ENCODE measurements at places on chromosomes 11 and 22.
A peak's percentile ranks its signal among the peaks of the same experiment; 100 is the strongest.

- DNase-seq: no peak
Observed at GRCh38 chr11:124611064-124611463, at the start of gene PANX3. PANX3 (plus strand) TSS chr11:124611428; CDS start chr11:124611557, 129 bp downstream.

- DNase-seq: no peak
Observed at GRCh38 chr11:113446938-113447337, 28.3 kb downstream of the DRD2 start.

- DNase-seq: no peak
Observed at GRCh38 chr11:73353422-73353821, 22.8 kb upstream of the RELT start.

DNA sequence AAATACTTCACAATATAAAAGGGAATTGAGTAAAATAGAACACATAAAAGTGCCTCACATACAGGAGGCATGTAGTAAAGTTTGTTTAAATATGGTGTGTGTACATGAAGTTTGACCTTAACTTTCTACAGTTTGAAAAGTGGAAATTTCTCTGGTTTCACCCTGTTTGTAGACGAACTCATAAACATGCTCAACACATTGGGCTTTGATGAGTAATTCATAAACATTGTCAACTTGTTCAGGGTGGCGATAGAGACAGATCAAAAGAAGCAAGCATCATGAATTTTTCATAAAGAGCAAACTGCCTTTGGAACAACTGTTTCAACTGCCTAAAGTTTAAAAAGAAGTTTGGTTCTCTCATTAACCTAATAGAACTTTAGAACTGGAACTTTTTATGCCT is 9.1 kb downstream of the SLN start:
- DNase-seq: no peak

DNA sequence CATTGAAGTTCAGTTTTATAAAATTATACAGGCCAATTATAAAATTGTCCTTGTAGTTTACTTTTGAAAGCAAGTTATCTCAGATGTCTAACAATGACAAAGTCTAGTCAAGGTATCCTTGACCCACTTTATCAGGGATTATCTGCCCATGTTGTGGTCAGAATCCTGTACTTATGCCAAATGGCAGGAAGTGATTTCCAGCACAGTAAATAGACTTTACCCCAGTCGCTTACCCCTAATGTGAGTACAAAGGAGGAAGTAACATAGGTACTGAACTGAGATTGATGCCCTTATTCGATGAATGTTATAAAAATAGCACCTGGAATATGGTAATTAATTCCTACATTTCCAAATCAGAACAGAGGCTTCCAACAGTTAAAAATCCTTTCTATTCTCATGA is 355.7 kb downstream of the CNTN5 start:
- DNase-seq: no peak

DNA sequence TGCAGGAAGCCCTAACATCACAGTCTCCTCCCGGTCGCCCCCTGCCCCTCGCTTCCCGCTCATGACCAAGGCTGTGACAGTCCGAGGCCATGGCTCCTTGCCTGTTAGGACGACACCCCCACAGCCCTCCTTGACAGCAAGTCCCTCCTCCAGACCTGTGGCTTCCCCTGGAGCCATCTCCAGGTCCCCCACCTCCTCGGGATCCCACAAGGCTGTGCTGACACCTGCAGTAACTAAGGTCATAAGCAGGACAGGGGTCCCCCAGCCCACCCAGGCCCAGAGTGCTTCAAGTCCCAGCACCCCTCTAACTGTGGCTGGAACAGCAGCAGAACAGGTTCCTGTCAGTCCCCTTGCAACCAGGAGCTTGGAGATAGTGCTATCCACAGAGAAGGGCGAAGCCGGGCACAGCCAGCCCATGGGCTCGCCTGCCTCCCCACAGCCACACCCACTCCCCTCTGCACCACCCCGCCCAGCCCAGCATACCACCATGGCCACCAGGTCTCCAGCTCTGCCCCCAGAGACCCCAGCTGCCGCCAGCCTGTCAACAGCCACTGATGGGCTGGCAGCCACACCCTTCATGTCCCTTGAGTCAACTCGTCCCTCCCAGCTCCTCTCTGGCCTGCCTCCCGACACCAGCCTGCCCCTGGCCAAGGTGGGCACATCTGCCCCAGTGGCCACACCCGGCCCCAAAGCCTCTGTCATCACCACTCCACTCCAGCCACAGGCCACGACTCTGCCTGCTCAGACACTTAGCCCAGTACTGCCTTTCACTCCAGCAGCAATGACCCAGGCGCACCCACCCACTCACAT is 63.2 kb downstream of the OTOG start:
- DNase-seq: no peak

DNA sequence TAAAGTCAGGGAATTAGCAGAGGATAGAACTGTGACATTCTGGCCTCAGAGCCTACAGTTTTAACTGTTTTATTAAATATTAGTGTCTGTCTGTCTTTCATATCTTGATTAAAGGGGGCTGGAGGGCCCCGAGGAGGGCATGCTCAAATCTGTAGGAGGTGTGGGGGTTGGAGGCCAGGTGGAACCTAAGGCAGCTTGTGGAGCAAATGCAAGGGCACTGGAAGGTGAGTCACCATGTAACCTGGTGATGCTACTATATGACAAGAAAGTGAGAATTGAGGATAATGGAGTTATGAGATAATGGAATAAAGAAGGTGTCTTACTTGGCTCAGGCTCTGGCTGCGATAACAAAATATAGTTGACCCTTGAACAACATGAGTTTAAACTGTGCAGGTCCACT is 27.3 kb upstream of the TMEM86A start:
- DNase-seq: no peak

- no peak for DNase-seq
Observed at GRCh38 chr11:100832829-100833228, 145.7 kb downstream of the ARHGAP42 start.

DNA sequence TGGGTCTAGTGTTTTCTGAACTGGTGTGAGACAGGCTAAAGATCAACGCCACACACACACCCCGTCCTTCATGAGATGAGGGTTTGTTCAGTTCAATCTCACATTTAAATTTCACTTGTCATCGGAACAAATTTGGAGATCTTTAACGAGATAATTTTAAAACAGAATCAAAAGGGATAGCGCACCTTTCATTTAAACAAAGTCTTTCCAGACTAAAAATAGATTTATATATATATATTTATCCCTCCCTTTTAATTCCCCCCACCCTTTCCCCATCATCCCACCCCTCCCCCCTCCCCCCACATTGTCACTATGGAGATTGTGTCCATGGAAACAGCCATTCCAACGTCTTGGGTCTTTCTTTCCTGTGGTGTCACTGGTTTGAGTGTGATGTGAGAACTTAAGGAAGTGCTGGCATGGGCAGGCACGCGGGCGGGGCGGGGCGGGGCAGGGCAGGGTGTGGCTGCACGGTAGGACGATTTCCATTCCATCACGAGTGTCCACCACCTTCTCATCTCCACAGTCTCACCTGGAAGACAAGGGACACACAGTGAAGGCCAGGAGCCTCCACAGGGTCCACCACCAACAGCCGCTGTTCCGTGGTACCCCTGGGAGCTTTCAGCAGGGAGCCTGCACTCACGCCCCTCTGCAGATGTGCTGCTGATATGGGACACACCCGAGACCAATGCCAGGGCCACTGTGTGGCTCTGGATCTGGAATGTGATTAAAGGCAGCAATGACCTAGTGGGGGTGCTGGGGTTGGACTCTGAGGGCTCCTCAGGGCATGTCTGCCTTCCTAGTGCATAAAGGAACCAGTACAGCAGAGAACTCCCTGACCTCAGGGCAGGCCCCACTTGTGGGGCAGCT is 30.5 kb upstream of the CYP2D6 start:
- DNase-seq: no peak

DNA sequence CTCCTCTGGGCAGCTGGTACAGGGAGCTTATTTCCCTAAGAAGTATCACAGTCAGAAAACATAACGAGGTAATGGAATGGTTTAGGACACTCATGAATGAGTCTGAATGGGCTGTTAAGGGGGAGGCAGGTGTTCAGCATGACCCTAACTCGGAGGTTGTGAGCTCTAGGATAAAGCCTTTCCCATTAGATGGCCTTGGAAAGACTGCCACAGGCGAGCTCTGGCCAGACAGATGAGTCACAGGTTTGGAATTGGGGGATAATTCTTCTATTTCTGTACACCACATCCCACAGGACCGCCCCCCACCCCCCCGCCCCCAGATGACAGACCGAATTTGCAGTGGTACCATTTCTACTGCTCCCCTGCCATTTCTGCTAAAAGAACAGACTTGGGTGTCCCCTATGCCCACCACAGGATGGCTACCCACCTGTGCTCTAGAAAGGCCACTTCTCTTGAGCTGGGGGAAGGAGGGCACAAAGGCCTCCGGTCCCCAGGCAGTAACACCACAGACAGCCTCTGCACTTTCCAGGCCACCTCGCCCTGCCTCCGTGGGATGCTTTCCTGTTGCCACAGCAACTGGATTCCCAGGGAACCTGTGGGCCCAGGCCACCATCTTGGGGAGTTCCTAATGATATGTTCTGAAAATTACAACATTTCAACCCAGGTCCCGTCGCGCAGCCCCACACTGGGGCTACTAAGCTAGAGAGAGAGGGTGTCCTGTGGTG is 76.7 kb downstream of the TRIM29 start:
- DNase-seq: no peak

- peak; percentile 20 for DNase-seq
Observed at GRCh38 chr11:121451178-121451985, 732 bp upstream of the SORL1 start.

GRCh38 chr11:70948855-70949531 is 303.4 kb downstream of the SHANK2 start:
- DNase-seq: no peak

- no peak for DNase-seq
Observed at GRCh38 chr11:26470992-26471391, 101.1 kb downstream of the MUC15 start.
